Occipital lobe (tissue), 3 donors: ENCODE measurements at places on chromosomes 13 and 19. TPM values are rescaled to one million over a fixed set of nuclear protein-coding genes. Genes with fewer than 3 reads are reported as not detected.

DNA sequence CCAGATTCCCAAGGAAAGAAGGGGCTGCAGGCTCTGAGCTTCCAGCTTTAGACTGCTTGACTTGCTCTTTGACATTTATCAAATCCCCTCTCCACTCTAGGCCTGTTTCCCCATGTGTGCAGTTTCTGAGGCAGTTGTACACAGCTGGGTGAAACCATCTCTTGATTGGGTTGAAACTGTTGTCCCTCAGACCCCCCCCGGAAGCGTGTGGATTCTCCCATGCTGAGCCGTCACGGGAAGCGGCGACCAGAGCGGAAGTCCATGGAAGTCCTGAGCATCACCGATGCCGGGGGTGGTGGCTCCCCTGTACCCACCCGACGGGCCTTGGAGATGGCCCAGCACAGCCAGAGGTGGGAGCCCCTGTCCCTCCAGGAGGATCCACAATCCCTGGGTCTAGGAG, 19.7 kb downstream of the BRSK1 start:
- DNase-seq: no peak

The LYL1 gene
- 3.3 TPM for total RNA-seq

DNA sequence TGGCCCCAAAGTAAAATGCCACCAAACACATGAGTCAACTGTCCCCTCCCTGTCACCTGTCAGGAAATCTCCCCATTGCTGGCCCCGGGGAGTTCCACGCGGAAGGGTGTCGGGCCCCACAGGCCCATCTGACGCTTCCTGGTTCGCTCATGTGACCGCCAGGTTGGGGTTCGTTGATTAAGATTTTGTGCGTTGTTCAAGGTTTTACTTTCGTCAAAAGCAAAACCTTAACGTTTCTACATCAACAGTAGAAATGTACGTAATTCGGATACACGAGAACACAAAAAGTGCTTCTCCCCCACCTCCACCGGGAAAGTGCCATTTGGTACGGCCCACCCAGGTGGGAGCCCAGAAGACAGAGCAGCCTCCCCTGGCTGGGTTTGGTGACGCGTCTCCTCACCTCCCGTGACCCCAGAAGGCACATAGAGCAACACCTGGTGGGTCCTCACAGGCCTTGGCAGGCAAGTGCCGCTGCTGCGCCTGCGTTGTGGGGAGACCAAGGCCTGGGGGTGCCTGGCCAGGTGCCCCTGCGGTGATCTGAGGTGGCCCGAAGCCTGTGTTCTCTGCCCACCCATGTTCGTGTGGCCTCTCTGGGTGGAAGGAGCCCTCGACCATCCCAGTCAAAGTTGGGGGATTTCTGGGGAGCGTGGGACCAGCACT, 161.6 kb downstream of the KDM4B start:
- DNase-seq: no peak

- DNase-seq: no peak
These were observed 38.4 kb downstream of the RFX2 start for GRCh38 chr19:6071875-6072274.

DNA sequence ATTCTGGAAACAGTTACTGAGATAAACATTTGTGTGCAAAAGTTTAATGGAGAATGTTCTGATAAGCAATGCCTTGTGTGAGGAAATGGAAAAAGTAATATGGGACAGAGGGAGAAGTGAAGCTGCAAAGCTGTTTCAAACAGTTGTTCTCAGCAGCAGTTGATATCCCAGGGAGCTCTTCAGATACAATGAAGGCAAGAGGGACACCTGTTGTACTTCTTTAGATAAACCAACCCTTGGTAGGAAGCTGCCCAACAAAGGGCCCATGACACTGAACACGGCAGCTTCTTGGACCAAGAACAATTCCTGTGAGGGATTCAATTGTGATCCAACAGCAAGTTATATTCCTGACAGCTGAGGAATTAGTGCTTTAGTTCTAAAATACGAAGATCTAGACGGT, 894.3 kb upstream of the PCDH20 start:
- no peak for DNase-seq

GRCh38 chr19:44660081-44660480, 11.2 kb upstream of the CEACAM19 start:
- no peak for DNase-seq

- DNase-seq: no peak
These were observed at the start of gene FOXA3 for GRCh38 chr19:45863840-45864628. Gene FOXA3, plus strand, starts transcription at chr19:45864326. Its CDS starts 131 bp downstream, at chr19:45864457.

The ATP4B gene
- total RNA-seq: not detected

GRCh38 chr19:18436671-18437490, 1.1 kb downstream of the ISYNA1 start:
- no peak for DNase-seq

GRCh38 chr19:2534423-2535013, 58.6 kb downstream of the GADD45B start:
- DNase-seq: no peak

DNA sequence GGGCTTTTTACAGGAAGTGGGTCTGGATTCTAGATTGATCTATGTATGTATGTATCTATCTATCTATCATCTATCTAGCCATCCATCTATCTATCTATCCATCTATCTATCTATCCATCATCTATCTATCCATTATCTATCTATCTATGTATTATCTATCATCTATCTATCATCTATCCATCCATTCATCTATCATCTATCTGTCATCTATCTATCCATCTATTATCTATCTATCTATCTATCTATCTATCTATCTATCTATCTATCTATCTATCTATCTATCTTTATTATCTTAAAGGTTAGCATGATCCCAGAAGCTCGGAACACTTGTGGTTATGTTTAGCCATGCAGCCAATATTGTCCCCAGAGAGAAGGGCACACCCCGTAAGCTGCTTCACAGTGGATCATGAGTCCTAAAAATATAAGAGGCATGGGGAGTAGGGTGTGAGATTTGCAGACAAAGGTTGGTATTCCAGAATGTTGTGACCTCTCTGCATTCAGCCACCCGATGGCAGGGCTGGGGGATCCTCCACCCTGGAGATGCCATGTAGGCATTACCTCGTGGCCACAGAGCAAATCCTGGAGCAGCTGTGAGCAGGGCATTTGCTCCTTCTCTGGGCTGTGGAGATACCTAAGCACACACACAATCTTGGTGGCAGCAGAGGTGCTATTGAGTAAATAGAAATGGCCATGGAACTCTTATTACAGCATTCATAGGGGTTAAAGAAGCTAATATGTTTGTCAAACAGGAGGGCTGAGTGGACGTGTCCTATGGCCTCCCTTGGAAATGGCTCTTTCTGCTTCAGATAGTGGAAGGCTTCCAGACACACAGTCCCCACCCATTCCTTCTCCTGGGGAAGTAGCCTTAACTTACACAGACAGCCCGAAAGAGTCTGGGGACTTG, 310.0 kb upstream of the TSHZ3 start:
- DNase-seq: no peak

DNA sequence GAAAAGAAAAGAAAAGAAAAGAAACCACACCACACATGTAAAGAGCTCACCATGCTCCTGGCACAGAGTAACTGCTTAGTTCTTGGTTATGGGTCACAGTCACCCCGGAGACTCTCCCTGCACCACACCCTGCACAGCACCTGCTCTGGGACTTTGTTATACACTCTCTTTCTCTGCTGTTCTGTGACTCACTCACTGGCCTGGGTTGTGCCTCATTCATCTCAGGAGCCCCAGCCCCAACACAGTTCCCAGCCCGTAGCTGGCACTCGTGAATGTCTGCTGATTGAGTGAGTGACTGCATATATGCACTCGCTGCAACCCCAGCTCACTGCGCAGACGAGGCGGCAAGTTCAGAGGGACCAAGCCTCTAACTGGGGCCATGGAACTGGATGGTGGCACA, 22.9 kb upstream of the ZNF507 start:
- DNase-seq: no peak

- DNase-seq: no peak
These were observed 158.1 kb downstream of the KATNAL1 start for GRCh38 chr13:30149248-30149647.

- DNase-seq: no peak
These were observed 85.1 kb downstream of the KATNAL1 start for GRCh38 chr13:30222254-30222653.

DNA sequence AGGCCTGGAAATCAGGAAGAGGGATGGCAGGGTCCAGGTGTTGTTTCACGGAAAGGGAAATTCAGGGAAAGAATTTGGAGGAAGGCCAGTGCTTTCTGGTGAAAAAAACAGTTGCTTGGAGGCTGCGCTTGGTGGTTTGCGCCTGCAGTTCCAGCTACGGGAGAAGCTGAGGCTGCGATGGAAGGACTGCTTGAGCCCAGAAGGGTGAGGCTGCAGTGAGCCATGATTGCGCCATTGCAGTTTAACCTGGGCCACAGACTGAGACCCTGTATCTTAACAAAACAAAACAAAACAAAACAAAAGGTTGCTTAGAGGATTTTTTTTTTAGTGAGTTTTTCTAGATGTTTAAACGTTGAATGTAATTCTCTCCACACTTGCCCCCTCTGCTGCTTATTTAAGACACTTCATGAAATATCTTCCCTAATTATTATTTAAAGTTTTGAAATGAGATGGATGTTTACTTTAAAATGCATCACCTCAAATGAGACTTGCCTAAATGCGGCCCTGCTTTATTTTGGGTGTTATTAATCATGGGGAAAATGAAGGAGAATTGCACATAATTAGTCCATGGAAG, 75.4 kb upstream of the TRPC4 start:
- DNase-seq: no peak

DNA sequence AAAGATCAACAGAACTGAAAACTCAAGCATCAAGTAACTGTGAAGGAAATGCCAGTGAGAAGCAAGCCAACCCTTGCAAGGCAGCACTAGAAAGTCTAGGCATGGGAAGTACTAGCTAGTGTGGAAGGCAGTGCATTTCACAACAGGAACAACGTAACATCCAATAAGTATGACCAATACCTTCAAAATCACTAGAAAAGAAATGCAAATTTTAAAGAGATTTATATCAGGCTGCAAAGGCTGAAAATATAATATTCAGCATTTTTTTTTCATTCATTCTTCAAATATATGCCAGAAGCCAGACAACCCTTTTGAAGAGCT, 121.9 kb downstream of the DLEU7 start:
- DNase-seq: no peak

- no peak for DNase-seq
These were observed 6.3 kb downstream of the KLK3 start for GRCh38 chr19:50861010-50861409.

- no peak for DNase-seq
These were observed 68.5 kb upstream of the POMP start for GRCh38 chr13:28590461-28590860.

The KANK3 gene
- total RNA-seq: 5.1 TPM

DNA sequence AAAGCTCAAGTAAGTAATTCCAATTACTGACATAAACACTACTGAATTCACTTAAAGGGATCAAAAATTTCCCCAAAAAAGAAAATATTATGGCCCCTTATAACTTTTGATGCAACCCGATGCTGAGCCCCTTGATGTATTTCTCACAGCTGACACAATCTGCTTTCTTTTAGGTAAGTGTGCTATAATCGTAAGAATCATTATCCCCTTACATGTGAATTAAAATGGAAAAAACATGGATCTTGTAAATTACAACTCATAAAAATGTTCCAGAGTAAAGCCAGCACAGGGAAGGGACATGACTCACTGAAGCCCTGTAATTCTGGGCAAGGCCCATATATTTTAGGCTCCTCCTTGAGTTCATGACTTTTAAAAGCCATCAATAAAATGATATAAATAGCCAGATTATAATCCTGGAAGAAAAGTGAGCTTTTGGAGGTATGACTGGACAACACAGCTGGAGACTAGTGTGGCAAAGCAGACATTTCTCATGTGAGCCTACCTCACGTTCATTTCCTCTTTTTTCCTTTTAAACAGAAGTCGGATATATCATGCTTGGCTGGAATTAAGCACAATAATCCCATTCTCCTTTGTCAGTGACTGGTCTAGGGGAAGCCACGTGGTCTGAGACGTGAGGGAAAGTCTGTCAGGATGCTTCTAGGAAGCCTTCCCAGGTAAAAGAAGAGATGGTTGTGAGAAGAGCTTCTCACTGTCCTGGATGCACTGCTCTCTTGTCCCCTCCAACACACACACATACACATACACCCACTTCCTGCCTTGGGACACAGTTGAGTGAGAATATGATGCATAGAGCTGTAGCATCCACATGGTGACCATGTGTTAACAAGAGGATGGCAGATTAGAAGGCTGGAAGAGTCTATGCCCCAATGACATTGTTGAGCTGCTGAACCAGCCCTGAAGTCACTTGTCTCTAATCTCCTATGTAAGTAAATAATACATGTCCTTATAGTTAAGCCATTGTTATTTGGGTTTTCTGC, 165.4 kb downstream of the RGCC start:
- no peak for DNase-seq

GRCh38 chr13:49935171-49936074, 717 bp downstream of the SPRYD7 start:
- DNase-seq: peak; percentile 60

DNA sequence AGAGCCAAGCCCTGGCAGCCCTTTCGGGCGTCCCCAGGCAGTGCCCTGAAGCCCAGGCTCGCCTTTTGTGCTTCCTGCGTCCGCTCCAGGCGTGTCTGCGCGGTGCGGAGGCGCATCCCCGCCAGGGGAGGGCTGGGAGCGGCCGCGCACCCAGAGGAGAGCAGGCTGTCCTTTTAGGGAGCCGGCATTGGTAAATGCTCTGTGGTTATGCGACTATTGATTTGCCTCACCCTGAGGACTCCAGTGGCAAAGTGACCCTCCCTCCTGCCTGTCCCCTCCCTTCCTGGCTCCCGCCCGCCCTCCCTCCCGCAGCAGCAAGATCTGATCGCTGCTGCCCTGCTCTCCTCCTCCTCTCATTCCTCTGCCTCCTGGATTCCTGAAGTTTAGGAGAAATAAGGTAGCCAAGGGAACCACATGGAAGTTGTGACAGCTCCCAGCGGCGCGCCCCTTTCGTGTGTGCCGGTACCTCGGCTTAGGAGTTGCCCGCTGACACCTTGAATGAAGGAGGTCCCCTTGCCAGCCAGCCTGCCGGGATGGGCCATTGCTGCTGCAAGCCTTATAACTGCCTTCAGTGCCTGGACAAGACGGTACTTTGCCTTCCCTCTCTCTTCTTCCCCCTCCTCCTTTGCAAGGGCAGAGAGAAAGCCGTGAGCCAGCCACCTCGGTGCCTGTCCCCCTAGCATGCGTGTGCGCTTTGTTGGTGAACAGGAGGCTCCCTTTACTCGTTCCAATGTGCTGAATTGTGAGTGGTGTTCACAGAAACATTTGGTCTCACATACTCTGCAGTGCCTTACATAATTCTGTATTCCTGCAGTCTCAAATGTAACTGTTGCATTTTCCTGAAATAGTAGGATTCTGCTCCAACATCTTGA, 166.9 kb downstream of the SLC7A1 start:
- peak; percentile 56 for DNase-seq

DNA sequence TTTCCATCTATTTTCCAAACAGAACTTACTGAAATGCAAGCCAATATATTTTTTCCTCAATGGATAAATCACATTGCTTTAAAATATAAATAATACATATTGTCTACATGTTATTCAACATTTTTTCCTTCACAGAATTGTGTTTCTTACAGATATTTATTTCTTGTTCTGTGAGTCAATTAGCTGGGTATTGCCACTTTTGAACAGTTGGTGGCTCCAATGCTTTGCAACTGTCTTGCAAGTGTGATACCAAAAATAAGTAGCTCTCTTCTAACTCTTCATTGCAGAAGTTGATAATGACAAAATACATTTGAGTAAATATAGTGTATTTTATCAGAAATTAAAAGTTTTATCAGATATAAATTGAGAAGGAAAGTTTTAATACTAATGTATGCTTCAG, 17.1 kb upstream of the GPC5 start:
- no peak for DNase-seq
